GM19239 (cell line): ENCODE measurements at places on chromosomes 12 and 14.

DNA sequence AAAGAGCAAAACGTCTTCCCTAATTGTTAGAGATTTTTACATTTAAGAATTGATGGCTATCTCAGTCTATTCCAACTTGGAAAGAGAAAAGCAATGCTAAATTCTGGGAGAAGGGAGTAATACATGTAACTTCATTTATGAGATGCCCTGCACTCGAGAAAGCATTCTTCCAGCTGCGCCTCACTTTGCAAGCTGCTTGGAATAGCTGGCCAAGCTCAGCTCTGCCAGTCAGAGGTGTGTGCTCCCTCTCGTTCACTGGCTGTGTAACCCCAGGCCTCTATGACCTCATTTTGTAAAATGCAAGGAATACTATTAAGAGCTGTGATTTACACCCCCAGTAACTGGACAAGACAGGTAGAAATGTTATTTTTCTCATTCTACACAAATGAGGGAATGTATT is 79.1 kb downstream of the OTX2 start:
- DNase-seq = no peak

DNA sequence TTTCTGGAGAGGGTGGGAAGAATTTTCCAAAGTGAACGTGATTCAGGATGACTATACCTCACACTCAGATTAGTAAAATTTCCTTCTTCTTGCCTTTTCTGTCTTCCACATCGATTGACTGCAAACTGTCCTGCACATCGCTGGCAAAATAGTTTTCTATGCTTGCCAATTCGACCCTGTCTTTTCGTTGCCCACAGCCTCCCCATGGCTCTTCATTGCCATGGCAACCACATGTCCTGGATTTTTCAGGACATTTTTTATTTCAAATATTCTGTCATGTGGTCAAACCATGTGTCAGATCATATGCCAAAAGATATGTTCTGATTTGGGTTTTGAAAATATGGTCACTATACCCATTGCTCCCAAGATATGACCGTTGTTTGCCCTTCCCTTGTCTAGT is 46.9 kb upstream of the OTX2 start:
- no peak for DNase-seq

DNA sequence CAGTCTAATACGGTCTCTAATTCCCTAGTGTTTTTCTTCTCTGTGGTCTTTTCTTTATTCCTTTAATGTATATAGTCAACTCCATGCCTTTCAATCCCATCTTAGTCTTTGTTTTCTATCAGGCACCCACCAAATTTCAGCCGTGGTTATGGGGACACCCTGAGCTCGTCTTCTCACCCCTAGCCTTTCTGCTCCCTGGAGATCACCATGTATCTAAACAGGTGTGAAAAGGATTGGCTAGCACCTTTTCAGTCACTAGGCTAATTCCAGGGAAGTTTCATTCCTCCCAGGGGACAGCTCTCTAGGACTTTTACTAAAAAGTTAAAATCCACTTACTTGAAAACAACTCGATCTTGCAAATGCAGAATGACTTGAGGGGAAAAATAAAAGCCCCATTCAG is 291.3 kb downstream of the ETNK1 start:
- DNase-seq = no peak

GRCh38 chr12:66446276-66446675 is 144.0 kb downstream of the HELB start:
- DNase-seq = no peak

GRCh38 chr12:111330800-111331752 is 37.8 kb downstream of the PHETA1 start:
- no peak for DNase-seq

- DNase-seq = no peak
These were observed 31.8 kb upstream of the WSCD2 start for GRCh38 chr12:108097160-108097911.

- no peak for DNase-seq
These were observed 103.1 kb downstream of the EML1 start for GRCh38 chr14:99896361-99896760.

DNA sequence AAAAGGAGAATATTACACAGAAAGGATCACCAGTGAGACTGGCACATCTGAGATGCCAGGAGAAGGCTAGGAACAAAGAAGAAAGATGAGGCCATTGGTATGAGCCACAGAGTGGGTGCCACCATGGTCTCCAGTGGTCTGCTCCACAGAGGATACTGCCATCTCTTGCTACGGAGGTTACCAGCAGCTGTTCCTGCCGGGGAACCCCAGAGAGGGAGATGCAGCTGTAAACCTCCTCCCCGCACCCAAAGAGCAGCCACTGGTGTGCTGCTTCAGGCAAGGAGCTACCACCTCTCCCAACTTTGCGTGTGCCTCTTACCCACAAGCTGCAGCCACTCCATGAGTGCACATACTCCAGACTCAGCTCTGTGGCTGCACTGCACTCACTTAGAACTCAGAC is 201.5 kb upstream of the RTL1 start:
- DNase-seq = no peak

- DNase-seq = no peak
These were observed 200.7 kb downstream of the SLC2A13 start for GRCh38 chr12:39905152-39905551.

DNA sequence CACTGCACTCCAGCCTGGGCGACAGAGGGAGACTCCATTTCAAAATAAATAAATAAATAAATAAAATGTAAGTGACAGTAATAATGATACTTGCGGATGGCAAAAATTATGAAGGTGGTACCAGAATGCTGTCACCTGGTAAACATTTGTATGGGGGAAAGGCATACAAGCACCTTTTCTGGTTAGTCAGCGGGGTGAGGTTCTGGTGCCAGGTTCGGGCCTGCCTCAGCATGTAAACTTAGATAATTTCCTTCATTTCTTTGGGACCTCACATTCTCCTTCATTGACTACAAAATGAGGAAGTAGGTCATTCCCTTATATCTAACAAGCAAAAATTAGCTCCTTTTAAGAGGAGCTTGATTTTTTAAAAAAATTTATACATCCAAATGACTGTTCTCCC is 10.8 kb downstream of the VTI1B start:
- no peak for DNase-seq

- DNase-seq = no peak
These were observed 18.0 kb downstream of the ACIN1 start for GRCh38 chr14:23076785-23077408.

GRCh38 chr14:24982472-24983155 is 67.3 kb downstream of the STXBP6 start:
- no peak for DNase-seq

DNA sequence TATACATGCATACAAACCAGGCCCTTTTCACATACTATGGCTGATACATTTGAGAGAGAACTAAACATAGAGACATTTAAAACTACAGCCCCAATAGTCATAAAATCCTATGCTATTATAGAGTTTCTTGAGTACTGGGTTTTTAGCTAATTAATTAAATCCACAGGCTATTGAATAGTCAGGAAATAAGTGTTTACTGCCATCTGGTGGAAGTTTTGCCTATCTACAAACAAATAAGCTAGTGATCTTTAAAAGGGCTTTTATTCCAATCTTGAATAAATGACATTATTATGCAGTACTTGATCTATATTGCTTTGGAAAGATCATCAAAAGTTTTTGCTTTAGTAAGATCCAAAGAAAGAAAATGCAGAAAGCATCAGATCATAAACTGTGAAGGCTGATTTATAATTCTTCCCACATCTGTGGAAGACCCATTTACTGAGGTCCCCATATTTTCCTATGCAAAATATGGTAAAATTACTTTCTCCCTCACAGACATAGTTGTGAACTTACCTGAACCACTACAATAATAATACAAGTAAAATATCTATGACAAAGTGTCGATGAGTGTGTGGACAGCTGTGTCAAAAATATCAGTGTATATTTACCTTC is 131.3 kb downstream of the ITPR2 start:
- no peak for DNase-seq

DNA sequence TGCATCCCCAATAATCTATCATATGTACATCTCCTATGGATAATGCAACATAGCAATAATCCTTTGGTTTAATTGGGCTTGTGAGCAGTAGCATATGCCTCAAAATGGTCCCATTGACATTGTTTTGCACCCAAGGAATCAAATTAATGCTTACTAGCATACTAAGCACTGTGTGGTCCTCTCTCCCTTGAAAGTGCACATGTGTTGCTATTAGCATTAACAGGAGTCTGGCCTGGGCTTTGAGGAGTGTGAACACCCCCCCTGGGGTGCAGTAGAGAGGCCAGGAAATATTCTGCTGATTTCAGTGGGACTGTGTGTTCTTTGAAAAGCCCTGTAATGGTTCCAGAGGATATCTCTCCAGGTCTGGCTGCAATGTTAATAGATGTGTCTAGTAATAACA is 1148.4 kb downstream of the VRK1 start:
- DNase-seq = no peak

DNA sequence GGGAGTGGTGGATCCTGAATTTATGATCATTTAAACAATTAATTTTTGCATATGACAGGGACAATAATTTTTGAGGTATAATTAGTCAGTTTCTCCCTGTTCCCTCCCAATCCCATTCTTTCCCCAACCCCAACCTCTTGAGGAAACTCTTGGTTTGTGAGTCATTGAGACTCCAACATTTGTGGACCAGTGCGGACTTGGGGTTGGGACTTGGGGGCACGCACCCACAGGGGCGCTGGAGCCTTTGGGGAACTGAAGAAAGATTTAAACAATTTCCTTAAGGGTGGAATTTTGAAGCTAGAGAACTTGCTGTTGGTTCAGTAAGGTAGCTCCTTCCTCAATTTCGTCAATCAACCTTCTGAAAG is 17.4 kb upstream of the PTGR2 start:
- DNase-seq = no peak

DNA sequence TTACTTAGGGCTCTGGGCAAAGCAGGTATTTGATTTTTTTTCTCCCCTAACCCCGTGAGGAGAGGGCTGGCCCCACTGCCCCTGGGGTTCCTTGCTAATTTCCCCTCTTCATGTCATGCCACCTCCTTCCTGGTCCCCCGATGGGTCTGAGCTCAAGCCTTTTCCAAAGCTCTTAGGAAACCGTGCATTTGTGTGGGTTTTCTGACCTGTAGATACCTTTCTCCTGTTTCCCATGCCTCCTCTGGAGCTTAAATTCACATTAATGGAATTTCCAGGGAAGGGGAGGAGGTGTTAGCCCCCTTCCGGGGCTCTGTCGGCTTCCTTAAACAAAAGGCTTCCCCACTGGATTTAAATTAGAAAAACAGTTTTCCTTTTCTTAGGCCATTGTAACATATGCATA is 12.6 kb downstream of the SFSWAP start:
- no peak for DNase-seq
